ENCODE measurements at places on chromosomes 7 and 10.
A peak's percentile ranks its signal among the peaks of the same experiment; 100 is the strongest.

DNA sequence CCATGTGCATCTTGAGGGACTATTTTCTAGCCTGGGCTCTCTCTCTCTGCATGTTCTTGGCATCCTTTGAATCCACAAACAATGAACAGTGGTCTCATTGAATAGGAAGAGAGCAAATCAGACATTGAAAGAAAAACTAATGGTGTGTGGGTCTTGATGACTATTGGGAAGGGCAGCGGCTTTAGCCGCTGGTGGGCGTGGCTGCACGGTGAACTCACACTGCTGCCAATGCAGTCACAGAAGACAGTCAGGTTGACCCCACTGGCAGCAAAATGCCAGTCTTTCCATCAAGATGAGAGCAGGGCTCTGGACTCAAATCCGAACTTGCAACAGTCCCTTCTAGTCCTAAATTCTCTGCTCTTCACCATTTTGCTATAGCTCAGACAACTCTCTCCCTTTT is 91.0 kb downstream of the ADARB2 start:
- DNase-seq: no peak

DNA sequence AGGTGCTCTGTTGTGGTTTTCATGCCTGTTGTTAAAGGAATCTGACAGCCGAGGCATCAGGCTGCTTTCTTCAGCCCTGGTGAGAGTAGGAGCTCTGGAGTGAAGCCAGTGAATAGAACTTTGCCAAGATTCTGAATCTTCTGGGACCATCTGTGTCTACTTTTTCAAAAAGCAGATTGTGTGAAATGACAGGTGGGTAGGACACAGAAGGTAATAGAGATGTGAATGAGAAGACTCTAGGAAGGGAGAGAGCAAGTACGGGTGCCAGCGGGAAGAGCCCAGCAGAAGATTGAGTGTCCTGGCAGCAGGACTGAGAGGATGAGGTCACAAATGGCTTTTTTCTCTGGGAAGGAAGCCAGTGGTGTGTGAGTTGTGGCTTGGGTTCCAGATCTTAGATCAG is 429.2 kb downstream of the SDK1 start:
- DNase-seq: no peak

GRCh38 chr7:85175217-85175616 is 11.6 kb downstream of the SEMA3D start:
- DNase-seq: no peak

- DNase-seq: no peak
These were observed 141.9 kb downstream of the PRKG1 start for GRCh38 chr10:51215951-51216834.

DNA sequence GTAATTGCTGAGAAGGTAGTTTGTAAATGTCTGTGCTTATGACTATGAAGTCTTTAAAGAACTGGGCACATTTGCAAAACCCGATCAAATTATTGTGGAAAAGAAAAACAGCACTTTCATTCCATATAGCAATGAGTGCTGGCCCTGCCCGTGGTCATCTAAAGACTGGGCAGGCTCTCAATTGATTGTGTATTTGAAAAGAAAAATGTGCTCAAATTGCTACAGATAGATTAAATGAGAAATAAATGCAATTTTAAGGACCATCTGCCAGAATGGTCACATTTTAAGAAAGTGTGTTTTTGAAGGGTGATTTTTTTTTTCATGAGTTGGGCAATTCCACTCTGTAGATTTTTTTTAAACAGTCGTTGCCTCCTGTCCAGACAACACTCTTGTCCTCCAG is 672.2 kb downstream of the SDK1 start:
- DNase-seq: no peak

GRCh38 chr10:34364253-34365037 is 450.7 kb downstream of the PARD3 start:
- DNase-seq: no peak

DNA sequence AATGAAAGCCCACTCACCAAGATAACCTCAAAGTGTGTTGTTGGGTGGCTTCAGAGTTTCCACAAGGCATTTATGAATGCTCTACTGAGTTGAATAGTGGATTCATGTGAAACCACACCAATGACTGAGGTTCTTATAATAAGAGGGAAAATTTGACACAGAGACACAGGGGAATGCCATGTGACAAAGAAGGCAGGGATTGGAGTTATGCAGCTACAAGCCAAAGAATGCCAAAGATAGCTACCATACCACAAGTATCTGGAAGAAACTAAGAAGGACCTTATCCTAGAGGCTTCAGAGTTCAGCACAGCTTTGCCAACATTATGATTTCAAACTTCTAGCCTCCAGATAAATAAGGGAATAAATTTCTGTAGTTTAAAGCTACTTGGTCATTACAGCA is 68.0 kb upstream of the PCDH15 start:
- no peak for DNase-seq

- DNase-seq: no peak
These were observed 81.8 kb downstream of the JMJD1C start for GRCh38 chr10:63384001-63384400.

- no peak for DNase-seq
These were observed 34.6 kb downstream of the ZEB1 start for GRCh38 chr10:31353574-31353973.

DNA sequence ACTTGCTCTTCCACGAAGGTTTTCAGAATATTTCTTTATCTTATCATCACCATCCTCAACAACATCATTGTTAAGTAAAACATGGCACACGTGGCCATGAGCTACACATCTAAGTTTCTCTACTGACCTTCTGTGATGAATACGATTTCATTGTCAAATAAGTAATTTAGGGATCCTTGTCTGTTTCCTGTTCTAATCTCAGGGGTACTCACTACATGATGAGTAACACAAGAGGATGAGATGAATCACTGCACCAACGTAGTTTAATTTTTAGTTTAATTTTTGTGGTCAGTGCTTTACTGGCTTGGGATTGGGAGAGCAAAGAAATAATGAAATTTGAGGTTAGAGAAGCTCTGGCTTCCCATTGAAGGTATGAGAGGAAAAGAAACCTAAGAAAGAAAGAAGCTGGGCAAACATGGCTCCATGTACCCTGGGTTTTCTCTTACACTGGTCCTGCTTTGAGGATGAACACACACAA is 461.9 kb upstream of the KLF6 start:
- DNase-seq: no peak

- no peak for DNase-seq
These were observed 1139.4 kb downstream of the XPNPEP1 start for GRCh38 chr10:108783897-108784296.

DNA sequence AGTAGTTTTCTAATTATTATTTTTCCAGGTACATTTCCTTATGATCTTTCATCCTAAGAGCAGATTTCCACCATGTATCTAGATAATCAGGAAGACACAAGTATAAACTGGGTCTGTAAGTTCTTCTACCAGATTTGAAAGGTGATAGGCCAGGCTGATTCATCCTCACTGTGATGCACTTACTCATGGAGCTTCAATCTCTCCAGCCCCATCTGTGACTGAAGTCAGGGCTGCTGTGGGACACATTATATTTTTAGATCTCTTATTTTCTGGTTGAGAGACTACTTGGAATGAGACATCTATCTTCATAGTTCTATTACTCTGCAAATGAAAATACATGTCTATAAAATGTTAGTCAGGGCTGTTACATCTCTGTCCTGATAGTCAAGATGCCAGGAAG is 85.5 kb upstream of the SLC25A13 start:
- DNase-seq: no peak

- no peak for DNase-seq
These were observed 297.0 kb downstream of the PHTF2 start for GRCh38 chr7:78095549-78095948.

DNA sequence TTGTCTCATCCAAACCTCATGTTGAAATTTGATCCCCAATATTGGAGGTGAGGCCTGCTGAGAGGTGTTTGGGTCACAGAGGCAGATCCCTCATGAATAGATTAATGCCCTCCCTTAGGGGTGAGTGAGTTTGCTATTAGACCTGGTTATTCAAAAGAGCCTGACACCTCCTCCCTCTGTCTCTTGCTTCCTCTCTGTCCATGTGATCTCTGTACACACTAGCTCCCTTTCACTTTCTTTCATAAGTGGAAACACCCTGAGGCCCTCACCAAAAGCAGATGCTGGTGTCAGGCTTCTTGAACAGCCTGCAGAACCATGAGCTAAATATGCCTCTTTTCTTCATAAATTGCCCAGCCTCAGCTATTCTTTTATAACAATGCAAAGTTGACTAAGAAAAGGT is 447.1 kb downstream of the MDFIC start:
- no peak for DNase-seq

DNA sequence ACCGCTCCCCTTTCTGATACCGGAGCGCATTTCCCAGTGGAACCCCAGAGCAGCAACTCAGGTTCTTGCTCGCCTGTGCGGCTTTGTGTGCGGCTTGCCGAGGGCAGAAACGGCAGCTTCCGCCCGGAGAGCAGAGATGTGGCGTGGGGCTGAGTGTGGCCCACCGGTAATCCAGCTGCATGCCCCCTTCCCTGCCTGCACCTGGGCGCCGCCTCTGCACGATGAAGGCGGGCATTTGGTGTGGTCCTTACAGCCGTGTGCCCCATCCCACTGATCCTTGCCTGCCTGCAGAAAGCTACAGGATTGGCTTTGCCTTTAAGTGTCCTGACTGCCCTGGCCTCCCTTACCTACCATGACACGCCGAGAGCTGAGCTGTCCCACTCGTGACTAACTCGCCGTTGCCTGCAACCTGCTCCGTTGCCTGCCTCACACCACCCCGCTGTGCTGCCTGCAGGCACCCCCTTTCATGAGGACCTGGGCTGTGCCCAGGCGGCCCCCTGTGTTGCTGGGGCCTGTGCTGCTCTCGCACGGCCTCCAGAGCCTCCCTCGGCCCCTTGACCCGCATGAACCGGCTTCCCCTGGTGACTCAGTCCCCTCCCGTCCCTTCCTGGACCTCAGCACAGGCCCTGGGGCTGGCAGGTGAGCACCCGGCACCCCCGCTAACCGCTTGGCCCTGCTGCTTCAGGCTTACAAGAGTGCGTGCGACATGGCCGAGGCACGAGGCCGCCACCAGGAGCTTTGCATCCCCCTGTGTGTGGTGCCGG is 48.0 kb downstream of the PITRM1 start:
- DNase-seq: no peak

GRCh38 chr10:74586088-74586585 is 240.3 kb upstream of the KAT6B start:
- DNase-seq: no peak

- DNase-seq: peak; percentile 43
These were observed 45.5 kb downstream of the DPYSL4 start for GRCh38 chr10:132232023-132232951.
